ENCODE measurements at places on chromosomes 11 and 22.
A peak's percentile ranks its signal among the peaks of the same experiment; 100 is the strongest.

DNA sequence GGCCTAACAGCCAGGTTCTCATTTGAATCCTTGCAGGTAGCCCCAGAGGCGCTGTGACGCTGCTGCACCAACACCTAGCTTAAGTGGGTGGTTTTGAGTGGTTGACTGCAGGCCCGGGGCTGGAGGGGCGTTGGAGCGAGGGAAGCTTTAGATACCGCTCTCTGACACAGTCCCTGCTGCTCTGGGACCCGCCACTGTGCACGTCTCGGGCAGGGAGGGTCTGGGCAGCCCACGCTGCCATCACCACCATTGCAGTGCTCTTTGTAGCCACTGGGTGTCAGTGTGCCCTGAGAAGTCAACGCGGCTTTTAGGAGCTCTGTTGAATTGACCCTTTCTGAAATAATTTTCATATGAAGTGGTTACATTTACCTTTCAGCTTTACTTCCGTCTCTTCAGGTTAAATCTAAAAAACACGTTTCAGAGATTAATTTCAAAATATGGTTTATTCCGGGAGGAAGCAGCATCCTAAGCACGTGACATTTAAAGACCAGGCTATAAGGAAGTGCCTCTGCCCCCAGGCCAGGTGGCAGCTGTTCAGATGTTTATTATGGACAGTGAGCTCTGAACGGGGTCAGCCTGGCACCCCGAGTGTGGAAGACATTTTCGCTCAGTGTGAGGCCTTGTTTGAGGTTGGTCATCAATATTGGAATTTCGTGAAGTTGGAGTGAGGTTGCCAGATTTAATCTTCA is 30.9 kb upstream of the PARVB start:
- DNase-seq: peak; percentile 82

- no peak for DNase-seq
Measured at GRCh38 chr11:78685156-78685555, 110.5 kb upstream of the NARS2 start.

DNA sequence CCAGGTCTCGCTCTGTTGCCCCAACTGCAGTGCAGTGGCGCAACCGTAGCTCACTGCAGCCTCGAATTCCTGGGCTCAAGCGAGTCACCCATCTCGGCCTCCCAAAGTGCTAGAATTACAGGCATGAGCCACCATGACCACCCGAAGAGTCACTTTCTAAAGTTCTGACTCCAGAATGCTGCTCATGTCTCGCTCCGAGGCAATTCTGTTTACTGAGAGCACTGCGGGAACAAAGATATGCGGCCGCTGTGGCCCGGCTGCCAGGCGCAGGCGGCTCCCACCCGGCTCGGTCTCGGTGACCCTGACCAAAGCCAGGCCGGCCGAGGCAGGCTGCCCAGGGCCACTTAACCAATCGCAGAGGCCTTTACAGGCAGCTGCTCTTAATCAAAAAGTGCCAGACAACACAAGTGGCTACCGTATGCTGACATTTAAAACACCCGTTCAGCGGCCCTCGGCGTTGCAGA is 78.7 kb downstream of the PHF21B start:
- DNase-seq: peak; percentile 93

DNA sequence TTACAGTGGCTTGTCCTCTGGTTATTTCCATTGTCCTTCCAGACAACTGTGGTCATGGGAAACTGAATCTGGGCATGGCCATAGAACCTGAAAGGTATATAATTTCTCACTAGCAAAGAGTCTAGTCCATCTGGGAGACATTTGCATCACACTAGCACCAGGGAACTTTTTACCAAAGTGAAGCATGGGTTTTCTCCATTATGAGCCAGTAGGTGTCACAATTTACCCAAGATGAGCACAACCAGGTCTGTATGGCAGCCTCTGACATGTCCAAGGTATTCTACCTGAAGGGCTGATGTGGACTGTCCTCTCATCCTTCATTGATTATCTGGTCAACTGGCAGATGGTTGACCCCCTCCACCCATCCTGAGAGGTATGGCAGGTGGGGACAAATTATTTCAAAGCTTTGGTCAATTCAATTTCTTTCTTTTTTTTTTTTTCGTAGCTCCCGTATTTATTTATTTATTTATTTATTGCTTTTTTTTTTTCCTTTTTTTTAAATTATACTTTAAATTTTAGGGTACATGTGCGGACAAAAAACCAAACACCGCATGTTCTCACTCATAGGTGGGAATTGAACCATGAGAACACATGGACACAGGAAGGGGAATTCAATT is 425.9 kb downstream of the TMEM135 start:
- DNase-seq: no peak

DNA sequence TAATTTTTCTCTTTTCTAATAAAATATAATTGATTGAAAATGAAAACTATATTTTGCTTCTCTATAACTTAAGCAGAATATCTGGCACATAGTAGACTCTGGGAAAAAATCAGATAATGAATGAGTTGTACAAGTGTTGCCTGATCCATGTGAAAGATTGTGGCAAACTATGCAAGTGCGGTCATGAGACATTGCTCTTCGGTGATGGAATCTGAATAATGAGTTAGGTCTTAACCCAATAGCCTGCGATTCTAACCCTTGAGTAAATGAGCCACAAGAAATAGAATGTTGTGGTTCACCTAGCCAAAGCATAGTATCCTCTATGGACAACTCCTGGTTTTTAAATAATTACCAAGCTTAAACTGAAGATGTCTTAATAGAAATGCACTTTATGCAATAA is 333.7 kb upstream of the LUZP2 start:
- DNase-seq: no peak

GRCh38 chr22:40237241-40237640 is 59.5 kb downstream of the TNRC6B start:
- no peak for DNase-seq

DNA sequence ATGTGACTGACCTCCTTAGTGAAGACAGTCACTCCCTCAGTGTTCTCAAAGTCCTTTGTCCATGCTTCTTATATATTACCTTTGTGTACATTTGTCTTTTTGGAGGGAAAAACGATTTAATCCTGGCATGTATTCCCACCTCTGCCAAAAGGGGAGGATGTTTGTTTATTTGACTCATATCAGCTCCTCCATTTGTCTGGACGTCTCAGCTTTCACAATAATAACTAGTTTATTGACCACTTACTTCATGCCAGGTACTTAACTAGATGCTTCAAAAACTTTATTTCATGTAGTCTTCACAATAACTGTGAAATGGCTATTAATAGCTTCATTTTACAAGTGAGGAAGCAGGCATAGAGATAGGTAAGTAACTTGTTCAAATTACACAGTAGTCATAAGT is 5.3 kb downstream of the TBCEL start:
- no peak for DNase-seq

DNA sequence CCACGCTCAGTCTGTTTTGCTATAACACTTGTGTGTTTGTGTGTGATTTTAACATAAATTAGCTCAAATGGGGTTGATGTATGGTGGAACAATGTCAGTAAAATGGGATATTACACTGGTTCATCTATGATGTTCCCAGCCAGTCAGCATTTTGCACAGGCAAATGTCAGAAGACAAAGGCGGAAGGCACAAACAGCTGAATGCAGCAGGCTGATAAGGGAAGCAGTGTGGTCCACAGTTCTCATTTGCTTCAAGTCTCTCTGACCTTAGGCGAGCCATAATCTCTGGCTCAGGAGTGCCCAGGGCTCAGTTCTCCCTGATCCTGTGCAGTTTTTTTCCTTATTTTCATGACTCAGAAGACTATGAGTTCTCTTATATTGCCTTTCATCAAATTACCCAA is 102.7 kb downstream of the FAR1 start:
- DNase-seq: no peak

GRCh38 chr11:111361052-111361801 is 17.8 kb downstream of the POU2AF1 start:
- DNase-seq: no peak

DNA sequence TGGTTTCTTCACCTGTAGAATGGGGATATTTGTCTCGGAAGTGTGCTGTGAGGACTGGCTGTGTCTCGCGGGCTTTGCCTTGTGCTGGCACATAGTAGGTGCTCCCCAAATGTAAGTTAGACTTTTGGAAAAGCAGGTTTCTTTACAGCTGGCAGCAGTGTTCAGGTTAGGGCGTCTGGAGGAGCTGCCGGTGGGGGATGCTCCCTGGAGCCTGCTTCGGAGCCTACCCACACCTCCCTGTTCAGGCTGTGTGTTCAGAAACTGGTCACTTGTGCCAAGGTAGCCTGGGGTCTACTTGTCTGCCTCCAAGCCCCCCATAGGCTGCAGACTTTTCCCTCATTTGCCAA is 60.0 kb downstream of the OTOG start:
- DNase-seq: no peak

GRCh38 chr11:91160661-91161060 is 937.8 kb upstream of the CHORDC1 start:
- no peak for DNase-seq

DNA sequence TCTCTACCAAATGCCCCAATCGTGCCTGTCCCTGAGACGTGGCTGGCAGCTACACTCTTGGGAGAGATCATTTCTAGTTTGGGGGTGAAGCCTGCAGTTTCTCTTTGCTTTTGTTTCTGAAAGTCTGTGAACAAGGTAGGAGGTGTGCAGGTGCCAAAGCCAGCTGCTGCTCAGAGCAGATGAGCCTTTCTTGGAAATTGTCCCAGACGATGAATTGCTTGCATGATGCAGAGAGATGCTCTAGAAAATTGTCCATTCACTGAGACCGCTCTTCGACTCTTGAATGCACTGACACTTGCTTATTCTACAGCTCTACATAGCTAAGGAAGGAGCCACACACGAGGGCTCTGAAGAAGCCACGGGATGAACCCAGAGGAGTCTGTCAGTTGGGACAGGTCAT is 225.6 kb upstream of the E2F8 start:
- DNase-seq: no peak

GRCh38 chr11:17542249-17542648 is 2.0 kb downstream of the USH1C start:
- DNase-seq: no peak

DNA sequence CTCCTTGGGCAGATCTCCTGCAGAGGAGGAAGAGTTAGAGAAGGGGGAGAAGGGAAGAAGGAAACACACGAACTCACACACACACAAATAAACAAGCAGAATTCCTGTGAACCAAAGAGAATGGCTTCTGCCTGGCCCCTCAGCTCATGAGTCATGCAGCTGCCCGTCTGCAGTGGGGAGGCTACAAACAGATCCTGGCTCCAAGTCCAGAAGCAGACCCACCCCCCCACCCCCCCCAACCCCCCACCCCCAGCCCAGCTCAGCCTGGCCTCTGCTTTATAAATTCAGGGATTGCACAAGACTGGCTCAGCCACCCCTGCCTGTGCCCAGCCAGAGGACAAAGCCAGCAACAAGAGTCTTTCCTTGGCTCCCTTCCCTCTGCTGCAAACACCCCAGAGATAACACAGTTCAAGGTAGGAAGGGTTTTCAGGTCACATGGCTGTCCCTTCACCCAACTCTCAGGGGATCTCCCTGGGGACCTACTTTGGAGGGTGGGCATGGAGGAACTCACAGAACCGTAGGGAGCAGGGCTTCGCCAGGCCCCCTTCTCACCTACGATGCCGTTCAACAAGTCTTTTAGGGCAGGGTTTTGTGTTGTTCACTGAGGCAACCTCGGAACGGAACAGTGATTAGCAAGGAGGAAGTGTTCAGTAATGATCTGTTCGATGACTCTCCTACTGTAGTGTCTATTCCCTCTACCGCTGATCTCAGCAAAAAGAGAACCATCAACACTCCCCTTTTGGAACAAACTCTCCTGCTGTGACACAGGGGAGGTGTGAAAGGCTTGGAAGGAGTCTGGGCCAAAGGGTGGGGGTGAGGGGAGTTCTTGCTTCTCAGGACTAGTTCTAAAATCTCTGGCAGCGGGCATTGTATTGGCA is 35.5 kb downstream of the RPL27A start:
- DNase-seq: peak; percentile 76

- DNase-seq: no peak
Measured at GRCh38 chr11:128897826-128898225, 6.7 kb downstream of the KCNJ5 start.

DNA sequence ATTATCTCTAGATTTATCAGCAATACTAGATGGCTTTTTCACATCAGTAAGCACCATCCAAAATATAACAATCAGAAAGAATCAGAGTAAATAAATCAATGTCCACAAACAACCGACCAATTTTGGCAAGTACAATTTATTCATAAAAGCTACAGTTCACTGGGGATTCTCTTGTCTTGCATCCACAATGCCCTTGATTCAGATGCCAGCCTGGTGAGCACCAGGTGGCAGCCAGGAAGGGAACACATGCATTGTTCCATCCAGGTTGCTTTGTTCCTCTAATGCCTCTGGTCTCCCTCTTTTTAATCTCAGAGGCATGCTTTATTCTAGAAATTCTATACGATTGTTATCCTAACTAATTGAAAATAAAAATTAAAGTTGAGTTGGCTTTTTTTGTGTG is 242.1 kb upstream of the KIRREL3 start:
- no peak for DNase-seq

DNA sequence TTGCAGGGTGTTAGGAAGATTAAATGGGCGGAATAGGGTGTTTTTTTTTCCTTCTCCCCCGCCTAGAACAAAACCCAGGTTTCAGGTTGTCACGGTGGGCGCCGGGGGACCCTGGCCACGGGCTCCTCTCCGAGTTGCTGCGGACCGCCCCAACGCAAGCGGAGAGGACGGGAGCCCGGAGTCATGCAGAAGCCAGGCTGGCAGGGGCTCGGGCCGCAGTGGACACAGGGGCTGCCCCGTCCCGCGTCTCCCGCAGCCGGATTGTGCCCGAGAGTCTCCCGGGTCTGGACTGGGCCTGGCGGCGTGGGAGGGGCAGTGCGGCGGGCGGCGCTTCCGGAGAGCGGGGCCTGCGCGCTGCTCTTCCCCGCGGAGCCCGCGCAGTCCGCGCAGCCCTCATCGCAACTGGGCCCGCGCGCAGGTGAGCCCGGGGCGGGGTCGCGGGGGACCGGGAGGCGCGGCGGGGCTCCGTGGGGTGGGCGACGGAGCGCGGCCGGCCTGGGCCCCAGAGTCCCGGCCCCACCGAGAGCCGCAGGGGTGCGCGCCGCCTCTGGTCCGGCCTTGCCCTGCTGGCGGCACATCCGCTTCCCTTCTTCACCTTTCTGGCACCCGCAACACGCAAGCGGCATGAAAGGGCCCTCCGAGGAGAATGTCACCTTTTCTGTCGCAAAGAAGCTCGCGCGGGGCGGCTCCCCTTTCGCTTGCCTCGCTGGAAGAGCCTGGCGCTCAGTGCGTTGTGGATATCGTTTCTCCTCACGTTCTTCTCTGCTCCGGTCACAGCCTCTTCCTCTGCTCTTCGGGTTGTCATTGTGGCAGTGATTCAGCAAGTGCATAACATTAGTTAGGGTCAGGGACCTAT is at the start of gene TIRAP:
Gene TIRAP (plus strand): TSS at position 358 of the 856 bp plus-strand sequence. CDS start 7,802 bp downstream, outside the sequence.
- peak; percentile 73 for DNase-seq

GRCh38 chr11:105670811-105671210 is 60.9 kb downstream of the GRIA4 start:
- DNase-seq: no peak

GRCh38 chr11:67240576-67241389 is 25.5 kb upstream of the GRK2 start:
- peak; percentile 68 for DNase-seq

- DNase-seq: no peak
Measured at GRCh38 chr11:15500643-15501042, 385.9 kb downstream of the INSC start.

- DNase-seq: no peak
Measured at GRCh38 chr11:73716153-73717056, 44.5 kb downstream of the RAB6A start.

- DNase-seq: peak; percentile 77
Measured at GRCh38 chr11:132030896-132031295, 660.5 kb downstream of the NTM start.

- no peak for DNase-seq
Measured at GRCh38 chr11:27089746-27090145, 49.1 kb downstream of the BBOX1 start.

- no peak for DNase-seq
Measured at GRCh38 chr11:113728814-113729213, 22.7 kb upstream of the TMPRSS5 start.
